Activated CD4-positive, alpha-beta T cell treated with anti-CD3 and anti-CD28 coated beads, Interleukin-2, Interleukin-4, amounts not matched to agents 100 ng/mL and 50 ng/mL, durations not matched to agents 16 hours and 8 hours (primary cell): ENCODE measurements at places on chromosomes 6 and 20.
A peak's percentile ranks its signal among the peaks of the same experiment; 100 is the strongest.

DNA sequence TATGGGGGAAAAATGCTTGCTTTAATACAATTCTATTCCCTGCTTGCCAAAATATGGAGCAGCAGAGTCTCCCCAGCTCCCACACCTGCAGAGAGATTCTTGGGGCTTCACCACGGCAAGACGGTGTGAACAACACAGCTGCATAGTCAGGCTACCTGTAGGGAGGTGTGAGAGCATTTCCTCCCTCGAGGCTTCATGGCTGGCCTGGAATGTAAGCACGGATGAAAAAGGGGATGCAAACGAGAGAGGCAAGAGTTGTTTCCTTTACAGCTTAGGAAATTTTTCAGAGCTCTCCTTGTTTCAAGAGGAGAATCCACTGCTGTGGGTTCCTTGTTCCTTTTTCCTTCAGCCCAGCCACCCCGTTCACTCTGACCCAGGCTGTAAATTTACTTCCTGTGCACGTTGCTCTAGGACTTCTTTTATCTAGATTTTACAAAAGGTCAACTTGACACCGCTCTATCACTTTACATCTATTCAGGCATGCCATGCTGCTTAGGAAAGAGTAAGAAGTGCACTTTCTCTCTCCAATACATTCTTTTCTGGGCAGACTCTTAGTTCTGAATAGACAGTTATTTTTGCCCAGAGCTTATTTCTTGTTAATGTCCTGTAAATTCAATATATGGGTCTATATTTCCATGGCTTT is 197.1 kb downstream of the KHDC1L start:
- DNase-seq = no peak

DNA sequence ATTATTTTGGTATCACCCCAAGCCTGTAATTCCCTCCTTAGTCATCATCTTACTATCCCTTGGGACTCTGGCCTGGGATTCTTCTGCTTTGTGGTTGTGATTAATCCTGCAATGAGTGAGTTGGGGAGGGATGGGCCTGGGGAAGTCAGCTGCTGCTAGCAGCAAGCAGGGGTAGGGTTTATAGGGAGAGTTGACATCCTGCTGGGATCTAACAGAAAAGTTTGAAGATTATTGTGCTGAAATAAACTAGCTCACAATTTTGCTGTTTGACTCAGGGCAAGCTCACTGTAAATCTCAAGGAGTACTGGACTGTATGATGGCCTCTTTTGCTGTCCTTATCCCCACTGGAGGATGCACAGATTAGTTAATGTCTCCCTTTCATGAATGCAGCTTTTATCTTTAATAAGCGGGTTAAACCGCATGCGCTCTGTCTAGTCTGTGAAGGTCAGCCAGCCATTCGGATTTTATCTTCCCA is 83.4 kb downstream of the JARID2 start:
- DNase-seq = no peak

DNA sequence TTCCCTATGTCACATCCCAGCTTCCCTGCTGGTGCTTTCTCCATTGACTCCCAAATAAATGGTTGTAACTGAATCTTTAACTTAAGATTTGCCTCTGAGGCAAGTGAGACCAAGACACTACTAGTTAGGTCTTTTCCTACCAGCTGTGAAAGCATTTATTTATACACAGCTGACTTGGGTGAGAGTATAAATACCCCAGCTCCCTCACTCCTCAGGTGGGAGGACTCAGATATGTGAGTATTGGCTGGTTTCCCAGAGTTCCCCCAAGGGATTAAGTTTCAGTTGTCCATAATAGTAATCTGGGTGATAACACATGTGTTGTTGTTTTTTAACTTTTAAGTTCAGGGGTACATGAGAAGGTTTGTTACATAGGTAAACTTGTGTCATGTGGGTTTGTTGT is 49.8 kb downstream of the CFAP61 start:
- DNase-seq = no peak

DNA sequence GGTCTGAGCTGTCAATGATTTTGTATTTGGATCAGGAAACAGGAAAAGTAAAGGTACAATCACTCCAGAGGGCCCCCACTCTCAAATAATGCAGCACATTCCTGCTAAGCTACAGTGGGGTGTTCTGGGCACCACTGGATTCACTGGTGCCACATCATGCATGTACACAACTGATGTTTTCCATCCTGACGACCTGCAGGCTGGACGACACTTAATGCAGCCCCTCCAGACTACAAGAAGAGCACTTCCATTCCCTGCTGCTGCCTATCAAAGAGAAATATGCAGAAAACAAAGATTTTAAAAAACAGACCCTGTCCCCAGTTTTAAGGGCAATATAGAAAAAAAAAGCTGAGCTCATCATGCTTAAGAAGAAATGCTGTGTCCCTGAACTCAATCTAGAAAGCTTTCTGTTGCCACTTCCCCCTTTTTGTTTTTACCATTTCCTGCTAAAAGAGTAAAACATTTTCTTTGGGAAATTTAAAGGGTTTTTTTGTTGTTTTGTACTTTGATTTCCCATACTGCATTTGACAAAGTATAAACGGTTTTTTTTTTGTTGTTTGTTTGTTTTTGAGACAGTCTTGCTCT is 35.5 kb downstream of the ABHD12 start:
- DNase-seq = no peak

DNA sequence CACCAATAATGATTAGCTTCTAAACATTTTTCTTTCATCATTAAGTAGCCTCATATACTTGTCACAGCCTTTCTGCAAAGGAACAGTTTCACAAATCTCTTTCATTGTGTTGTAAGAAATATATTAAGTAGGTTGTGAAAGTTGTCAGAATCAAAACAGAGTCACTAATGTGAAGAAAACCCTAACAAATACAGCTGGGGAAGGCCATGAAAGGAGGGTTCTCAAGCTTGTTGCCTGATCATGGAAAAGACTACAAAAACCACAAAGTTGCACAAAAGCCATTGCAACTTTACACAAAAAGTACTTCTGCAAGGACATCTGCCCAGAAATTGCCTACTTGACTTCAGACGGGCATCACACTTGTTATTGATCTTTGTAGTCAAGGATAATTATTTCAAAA is 216.1 kb downstream of the ALDH8A1 start:
- DNase-seq = no peak

- DNase-seq = no peak
These were observed 220.6 kb upstream of the UFL1 start for GRCh38 chr6:96301023-96301422.

DNA sequence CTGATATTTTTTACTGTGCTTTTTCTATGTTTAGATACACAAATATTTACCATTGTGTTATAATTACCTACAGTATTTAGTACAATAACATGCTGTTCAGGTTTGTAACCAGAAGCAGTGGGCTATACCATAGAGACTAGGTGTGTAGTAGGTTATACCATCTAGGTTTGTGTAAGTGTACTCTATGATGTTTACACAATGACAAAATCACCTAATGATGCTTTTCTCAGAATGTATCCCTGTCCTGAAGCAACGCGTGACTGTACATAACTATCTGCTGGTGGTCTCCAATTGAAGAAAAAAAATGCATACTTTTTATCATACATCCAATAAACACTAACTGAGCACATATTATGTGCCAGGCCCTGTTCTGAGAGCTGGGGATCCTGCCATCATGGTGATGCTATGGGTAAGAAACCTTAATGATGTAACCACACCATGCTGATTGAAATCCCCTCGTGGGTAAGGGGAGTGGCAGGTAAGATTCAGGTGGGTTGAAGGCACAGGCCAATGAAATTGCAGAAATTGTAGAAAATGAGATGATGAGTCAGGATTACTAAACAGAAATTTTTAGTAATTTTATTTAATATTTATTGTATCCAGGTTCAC is 76.8 kb downstream of the FYN start:
- DNase-seq = no peak

DNA sequence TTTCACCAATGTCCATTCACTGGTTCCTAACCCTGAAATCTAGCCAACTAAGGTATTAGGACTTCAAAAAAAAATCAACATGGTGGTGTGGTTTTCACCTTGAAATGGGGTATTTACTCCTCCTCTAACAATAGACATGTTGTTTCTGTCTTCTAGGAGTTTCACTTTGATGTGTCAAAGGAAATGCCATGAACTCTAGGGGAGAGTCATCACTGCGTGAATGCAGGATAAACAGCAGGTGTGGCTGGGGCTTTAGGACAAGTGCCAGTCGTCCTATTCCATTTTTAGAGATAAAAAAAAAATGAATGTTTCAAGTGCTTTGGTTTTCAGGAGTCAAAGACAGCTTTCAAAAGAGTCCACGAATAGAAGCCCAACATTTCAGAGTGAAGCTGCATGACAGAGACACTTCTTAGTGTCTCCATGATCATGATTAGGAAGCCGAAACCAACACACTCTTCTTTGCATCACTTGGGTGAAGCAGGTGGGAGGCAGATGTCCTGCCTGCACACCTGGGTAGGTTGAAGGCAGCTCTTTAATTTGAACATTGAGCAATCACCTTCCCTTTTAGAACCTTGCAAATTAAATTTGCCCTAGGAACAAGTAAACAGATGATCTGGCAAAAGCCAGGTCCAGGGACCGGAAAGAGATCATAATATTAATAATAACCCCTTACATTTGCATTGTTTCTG is 328.5 kb upstream of the PRDM1 start:
- DNase-seq = peak; percentile 78

DNA sequence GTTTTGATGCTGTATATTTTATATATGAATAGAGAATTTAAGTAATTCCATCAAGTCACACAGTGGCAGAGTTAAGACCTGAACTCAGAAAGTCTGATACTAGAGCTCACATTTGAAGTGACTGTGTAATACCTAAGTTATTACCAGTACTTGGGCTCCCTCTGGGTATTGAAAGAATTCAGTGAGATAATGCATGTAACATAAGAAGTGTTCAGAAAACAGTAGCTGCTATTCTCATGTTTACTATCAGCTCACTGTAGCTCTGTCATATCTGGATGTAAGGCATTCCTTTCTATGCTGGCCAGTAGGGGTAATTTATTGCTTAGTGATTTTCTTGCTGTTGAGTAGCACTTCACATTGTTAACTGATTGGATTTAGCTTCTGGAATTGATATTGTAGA is 44.6 kb downstream of the NKX2-4 start:
- DNase-seq = no peak

DNA sequence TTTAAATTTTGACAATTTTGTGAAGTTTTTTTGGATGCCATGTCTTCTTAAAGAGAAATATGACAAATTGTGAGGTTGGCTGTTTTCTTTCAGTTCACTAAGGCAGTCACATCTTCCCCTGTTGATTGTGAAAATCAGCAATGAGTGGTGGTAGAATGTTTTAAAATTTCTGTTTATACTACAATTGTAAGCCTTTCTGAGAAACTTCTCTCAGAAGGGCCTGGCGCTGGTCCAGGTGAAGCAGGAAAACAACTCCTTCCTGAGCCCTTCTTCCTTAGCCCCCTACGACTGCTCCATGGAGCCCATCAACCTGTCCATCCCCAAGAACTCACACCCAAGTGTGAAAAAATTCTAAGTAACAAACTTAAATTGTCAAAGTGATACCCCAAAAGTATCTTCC is 80.6 kb downstream of the SSR1 start:
- no peak for DNase-seq

GRCh38 chr6:133191323-133191722 is 49.8 kb upstream of the EYA4 start:
- no peak for DNase-seq

GRCh38 chr20:25237610-25238318 is 10.1 kb upstream of the PYGB start:
- DNase-seq = peak; percentile 92

GRCh38 chr6:6780231-6780630 is 191.7 kb downstream of the LY86 start:
- DNase-seq = no peak

DNA sequence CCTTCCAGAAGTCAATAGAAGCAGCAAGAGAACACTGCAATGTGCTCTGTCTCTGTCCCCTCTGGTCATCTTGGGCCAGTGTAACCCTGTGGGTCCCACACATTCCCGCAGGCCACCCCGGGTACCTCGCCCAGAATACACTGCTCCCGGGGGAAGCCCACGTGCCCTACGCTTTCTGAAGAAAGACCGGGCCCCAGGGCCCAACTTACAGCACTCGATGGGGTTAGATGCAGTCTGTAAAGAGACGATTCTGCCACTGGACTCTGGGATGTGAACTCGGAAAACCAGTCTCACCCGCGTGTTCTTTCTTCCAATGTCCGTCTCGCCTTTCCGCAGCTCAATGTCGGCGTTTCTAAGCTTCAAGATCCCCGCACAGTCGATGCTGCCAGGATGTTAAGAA is 68.7 kb downstream of the NFATC2 start:
- no peak for DNase-seq
